H9 (cell line): ENCODE measurements at places on chromosomes 4 and X.
A peak's percentile ranks its signal among the peaks of the same experiment; 100 is the strongest.

DNA sequence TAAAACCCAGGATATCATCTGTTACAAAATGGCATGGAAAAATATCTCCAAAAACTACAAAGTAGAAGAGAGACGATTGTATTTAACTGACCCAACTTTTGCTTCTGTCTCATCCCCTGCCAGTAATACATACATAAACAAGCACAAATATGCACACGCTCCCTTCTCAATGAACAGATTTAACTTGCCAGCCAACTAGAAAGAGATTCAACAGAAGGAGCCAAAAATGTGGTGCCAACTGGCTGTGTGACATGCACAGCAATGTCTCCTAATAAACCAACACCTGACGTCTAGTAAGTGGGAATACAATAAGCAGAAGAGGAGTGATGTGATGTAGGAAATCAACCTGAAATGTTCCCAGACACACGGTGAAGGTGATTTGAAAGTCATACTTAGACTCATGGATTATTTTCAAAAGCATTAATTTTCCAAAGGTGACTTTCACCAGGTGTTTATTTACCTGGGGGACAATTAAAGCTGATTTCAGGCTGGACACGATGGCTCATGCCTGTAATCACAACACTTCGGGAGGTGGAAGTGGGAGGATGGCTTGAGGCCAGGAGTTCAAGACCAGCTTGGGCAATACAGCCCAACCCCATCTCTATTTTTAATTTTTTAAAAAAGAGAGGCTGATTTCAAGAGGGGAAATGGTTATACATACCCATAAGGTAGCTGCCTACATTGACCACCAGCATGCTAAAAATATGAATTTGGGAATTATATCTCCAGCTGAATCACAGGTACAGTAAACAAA lies 33.7 kb downstream of the SH3RF1 start:
- H3K27ac ChIP-seq = no peak overlapping the region
- H3K27me3 ChIP-seq = no peaks in the 10 kb centered on the region
- H3K4me3 ChIP-seq = no peak overlapping the region
- H3K36me3 ChIP-seq = no peaks in the 10 kb centered on the region; the same call in 2 of the 3 replicates
- H3K4me1 ChIP-seq = peaks cover 3% of the 10 kb centered on the region; the same call in 1 of the 2 replicates

DNA sequence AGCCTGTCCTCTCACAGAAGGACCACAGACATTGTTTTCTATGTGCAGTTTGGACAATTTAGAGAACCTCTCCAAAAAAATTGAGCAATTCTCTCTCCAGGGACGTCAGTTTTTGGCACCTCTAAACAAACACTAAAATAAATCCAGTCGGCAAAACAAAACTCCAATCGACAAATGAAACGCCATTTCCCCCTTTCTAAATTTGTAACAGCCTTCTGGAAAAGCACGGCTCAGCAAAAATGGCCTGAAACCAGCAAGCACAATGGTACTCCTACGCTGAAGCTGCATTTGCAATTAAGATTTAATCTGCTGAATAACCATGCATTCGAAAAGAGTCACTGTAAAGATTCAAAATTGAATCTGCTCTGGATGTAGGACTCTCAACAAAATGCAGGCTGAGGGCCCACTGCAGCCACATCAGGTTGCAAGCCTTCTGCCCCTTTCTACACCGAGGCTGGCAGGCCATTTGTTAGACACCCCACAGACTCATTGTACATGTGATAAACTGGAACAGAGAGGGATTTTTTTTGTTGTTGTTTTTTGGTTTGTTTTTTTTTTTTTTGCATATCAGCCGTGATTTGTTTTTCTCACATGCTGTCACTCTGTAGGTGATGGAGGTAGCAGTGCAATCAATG lies 79.9 kb upstream of the MAP3K15 start:
- DNase-seq = no peak
- H3K27ac ChIP-seq = no peak overlapping the region
- H3K36me3 ChIP-seq = peaks cover 8% of the 10 kb centered on the region

DNA sequence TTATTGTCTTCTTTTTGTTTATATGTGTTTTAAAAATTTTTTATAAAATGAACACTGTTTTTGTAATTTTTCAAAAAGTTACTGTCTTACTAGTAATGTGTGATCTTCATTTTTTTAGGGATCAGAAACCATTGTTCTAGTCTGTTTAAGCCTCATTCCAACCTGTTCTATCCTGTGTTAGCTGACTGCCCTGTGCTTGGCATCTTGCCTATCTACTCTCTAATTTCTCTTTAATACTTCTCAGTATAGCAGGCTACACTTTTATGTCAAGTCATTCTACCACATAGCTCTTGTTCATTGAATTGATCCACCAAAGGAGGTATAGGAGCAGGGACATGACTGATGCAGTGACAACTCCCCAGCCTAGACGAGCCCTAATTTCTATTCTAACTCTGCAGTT lies 70.2 kb upstream of the PLS3 start:
- H3K4me3 ChIP-seq = no peak overlapping the region
- H3K27me3 ChIP-seq = no peaks in the 10 kb centered on the region
- DNase-seq = no peak
- H3K4me1 ChIP-seq = no peaks in the 10 kb centered on the region
- no peak overlapping the region for H3K27ac ChIP-seq

- peak; percentile 81 for DNase-seq
- H3K4me3 ChIP-seq = peak overlapping the region; percentile 4; the same call in 1 of the 2 replicates
- H3K27me3 ChIP-seq = no peaks in the 10 kb centered on the region
- no peaks in the 10 kb centered on the region for H3K4me1 ChIP-seq
Observed at GRCh38 chr4:130563185-130563888, 1467.4 kb downstream of the C4orf33 start.

- no peak overlapping the region for H3K4me3 ChIP-seq
- no peaks in the 10 kb centered on the region for H3K36me3 ChIP-seq
- no peaks in the 10 kb centered on the region for H3K27me3 ChIP-seq
- no peaks in the 10 kb centered on the region for H3K4me1 ChIP-seq
- H3K27ac ChIP-seq = no peak overlapping the region
Observed at GRCh38 chr4:19850909-19851308, 400.8 kb upstream of the SLIT2 start.

DNA sequence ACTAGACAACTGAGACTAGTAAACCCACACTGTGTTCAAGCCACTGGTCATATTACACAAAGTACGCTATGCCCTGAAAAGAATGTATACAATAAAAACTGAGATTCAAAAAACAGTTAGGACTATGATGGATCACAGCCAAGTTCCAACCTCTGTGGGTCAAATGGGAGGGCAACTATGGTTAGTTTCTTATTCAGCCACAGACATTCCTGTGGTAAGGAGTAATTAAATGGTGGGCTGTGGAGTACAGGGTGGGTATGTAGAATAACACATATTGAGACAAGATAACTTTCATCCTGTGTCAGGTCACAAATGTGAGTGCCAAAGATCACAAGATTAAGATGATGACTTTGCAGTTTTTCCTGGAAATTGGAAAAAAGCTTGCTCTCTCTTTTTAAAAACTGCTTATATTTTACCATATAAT lies 167.2 kb downstream of the NPNT start:
- H3K4me1 ChIP-seq = peaks cover 4% of the 10 kb centered on the region; the same call in 1 of the 2 replicates
- no peak overlapping the region for H3K4me3 ChIP-seq
- H3K27ac ChIP-seq = no peak overlapping the region
- H3K36me3 ChIP-seq = no peaks in the 10 kb centered on the region

DNA sequence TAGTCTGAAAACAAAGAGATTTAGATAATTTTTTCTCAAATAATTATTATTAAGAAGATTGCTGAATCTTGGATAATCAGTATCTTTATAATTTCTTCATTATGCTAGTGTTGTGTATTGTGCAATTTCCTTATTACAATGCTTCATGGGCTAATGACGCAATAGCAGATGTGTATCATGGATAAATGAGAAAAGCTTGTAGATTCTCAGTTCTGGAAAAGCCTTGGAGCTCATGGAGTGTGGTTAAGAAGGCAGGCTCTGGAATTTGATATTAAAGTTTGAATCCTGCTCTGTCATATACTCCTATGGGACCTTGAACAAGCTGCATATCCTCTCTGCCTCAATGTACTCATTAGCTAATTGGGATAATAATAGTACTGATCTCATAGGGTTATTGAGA lies 18.9 kb upstream of the CXCL8 start:
- H3K36me3 ChIP-seq = no peaks in the 10 kb centered on the region
- no peak overlapping the region for H3K4me3 ChIP-seq
- H3K4me1 ChIP-seq = no peaks in the 10 kb centered on the region
- no peak overlapping the region for H3K27ac ChIP-seq
- H3K27me3 ChIP-seq = no peaks in the 10 kb centered on the region

DNA sequence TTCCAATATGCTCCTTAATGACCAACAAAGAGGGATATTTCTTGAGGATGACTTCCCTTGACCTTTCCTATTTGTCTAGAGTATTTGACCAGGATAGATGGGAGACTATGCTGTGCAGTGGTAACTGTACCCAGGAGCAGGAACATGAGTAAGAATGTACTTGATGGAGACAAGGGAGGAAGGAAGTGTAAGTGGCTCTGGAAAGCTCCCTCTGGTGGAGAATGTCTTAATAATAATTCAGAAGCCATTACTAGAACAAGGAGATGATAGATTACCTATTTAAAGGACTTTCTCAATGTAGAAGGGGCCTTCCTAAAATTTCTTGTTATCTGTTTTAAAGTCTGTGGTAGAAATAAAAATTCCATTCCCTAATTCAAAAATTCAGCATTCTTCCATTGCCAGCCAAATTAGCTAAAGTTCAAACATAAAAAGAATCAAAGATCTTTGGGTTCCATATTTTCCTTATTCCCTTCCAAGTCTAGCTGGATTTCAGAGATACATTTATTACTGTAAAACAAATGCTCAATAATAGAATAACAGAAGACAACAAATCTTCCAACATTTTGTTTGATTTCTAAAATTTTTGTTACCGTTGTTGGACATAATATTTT lies 83.8 kb downstream of the GRID2 start:
- peaks cover 2% of the 10 kb centered on the region for H3K4me1 ChIP-seq
- H3K27me3 ChIP-seq = no peaks in the 10 kb centered on the region
- H3K27ac ChIP-seq = no peak overlapping the region
- no peak overlapping the region for H3K4me3 ChIP-seq
- no peak for DNase-seq
- H3K36me3 ChIP-seq = peaks cover 6% of the 10 kb centered on the region

DNA sequence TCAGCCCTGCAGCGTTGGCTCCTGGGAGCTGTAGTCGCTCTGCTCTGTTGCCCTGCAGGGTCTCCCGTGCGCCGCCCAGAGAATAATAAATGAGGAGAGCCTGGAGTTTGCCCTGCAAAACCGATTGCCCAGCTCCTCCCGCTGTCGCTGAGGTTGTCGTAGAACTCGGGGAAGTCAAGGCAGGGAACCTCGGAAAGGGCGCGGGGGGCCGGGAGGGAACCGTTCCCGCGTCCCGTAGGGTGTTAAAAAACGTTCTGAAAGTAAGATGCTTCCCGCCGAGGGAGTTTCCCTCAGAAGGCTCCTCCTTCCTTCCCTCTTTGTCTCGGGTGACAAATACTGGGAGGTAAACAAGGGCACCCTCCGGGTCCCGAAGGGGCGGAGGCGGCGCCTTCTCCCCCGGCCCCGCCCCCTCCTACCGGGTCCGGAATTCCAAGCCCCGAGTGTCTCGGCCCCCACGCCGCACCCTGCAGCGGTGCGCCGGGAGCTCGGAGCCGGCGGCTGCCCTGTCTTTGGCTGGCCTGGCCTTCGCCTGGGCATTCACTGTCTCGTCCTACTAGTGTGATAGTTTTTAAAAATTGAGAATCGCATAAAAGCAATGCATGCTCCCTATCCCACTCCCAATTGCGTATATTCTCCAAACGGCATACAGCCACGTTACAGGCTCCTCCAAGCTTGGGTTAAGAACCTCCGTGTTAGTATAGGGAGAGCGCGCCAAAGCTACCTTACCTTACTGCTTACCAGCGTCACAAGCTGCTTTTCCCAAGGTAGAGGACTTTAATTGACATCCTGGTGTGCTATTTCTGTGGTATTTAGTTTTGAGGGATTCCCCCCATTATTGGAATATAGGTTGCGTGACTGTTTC lies 964 bp upstream of the HMGB2 start:
- no peaks in the 10 kb centered on the region for H3K4me1 ChIP-seq
- peak overlapping the region; percentile 77 for H3K27ac ChIP-seq
- H3K27me3 ChIP-seq = no peaks in the 10 kb centered on the region
- DNase-seq = peak; percentile 89

- no peaks in the 10 kb centered on the region; the same call in 1 of the 2 replicates for H3K4me1 ChIP-seq
- H3K27me3 ChIP-seq = no peaks in the 10 kb centered on the region
- no peak overlapping the region for H3K27ac ChIP-seq
- no peaks in the 10 kb centered on the region for H3K36me3 ChIP-seq
- no peak for DNase-seq
- no peak overlapping the region for H3K4me3 ChIP-seq
Observed at GRCh38 chr4:110933341-110933740, 310.5 kb upstream of the PITX2 start.

DNA sequence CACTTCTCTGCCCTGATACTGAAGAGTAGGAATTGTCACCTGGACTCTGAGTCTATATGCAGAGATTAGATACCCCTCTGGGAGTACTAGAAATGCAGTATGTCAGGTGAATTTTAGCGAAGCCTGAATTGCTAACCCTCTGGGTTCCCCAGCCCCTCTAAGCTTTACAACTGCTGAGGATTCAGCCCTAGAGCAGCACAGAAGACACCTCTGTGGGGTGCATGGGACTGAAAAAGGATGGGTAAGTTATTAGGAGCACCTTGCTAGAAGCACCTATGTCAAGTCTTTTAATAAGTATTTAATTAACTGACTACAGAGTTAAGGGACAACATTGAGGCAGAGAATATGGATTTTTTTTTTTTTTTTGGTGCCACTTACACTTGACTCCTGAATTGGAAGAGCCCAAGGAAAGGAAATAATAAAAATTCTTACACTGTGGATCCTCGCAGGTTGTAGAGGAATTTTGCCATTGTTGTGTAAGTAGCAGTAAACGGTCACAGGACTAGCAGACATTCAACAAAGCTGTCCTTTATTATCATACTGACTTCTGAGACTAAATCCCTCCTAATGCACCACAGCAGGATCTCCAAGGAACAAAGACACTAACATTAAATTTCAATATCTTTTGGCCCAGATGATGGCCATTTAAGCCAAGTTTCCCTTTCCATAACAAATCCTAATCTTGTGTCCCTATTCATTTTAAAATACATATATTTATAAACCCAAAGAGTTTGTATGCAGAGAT lies 253.2 kb downstream of the ANKRD50 start:
- peak overlapping the region; percentile 91 for H3K27ac ChIP-seq
- no peak for DNase-seq
- peak overlapping the region; percentile 50; the same call in 1 of the 3 replicates for H3K4me3 ChIP-seq
- H3K4me1 ChIP-seq = no peaks in the 10 kb centered on the region
- H3K27me3 ChIP-seq = no peaks in the 10 kb centered on the region

DNA sequence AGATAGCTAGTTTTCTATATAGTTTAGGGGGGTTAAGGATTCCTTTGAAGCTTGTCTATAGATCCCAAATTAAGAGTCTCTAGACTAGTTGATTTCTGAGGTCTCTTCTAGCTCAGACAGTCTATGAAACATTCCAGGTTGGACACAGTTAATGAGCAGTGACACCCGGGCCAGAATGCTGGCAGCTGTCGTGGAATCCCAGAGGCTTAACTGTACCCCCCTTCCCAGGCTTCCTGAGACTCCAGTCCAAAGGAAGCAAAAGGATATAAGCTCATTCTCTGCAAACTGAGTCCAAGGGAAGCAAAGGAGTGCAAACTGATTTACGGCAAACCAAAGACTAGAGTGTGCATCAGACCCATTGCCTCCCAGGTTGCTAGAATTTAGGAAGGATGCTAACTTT lies 62.9 kb downstream of the DCX start:
- no peak for DNase-seq
- H3K27me3 ChIP-seq = no peaks in the 10 kb centered on the region
- no peaks in the 10 kb centered on the region for H3K4me1 ChIP-seq
- no peak overlapping the region for H3K27ac ChIP-seq
